ENCODE measurements at places on chromosomes 1 and 21. TPM values are rescaled to one million over a fixed set of nuclear protein-coding genes. Genes with fewer than 3 reads are reported as not detected.

- no peak for DNase-seq
These were observed 145.9 kb upstream of the ATP1B1 start for GRCh38 chr1:168960595-168960994.

DNA sequence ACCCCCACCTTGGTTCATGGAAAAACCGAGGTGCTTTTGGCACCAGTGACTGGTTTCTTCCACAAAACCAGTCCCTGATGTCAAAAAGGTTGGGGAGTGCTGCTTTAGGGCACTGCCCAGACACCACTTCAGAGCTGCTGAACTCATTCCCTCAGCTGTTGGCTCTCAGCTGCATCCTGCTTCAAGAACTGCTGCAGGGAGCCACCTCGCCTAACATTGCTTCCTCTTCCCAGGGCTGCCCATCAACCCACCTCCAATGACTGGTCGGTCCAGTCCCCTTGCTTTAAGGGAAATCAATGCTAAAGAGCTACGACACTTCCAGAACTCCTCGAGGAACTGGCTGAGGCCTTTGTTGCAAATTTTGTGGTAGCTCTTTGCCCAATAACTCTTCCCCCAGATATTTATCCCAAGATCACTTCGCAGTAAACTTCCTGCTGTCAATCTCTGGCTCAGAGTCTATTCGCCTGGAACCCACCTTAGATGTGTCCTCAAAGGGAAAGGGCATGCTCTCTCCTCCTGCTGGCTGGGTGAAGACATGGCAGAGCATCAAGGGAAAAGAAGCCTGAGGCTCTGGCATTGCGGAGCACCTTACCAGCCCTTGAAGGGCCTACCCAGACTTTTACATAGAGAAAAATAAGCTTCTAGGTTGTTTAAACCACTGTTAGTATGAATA is 29.0 kb downstream of the C1orf52 start:
- no peak for DNase-seq

KIRREL1 gene
- 4.1 TPM for total RNA-seq

DNA sequence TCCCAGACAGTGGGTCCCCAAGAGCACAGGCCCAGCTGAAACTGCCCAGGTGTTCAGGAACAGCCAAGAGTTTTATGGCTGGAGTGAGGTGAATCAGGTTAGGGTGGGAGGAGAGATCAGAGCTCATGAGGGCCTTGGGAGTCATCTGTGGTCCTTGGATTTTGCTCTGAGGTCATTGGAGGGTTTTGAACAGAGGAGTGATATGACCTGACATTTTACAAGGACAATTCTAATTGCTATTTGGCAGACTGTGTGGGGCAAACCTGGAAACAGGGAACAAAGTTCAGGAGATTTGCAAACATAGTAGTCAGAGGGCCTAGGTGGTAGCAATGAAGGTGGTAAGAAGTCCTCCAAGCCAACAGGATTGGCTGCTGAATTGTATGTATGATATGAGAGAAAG is 31.1 kb upstream of the LRRN2 start:
- DNase-seq, result no peak

- no peak for DNase-seq
These were observed 19.1 kb downstream of the IVNS1ABP start for GRCh38 chr1:185297982-185298381.

- no peak for DNase-seq
These were observed 428.2 kb downstream of the SMYD3 start for GRCh38 chr1:246078888-246079252.

Measured in stomach (tissue), 19 donors.